ENCODE measurements at places on chromosomes 13 and 19. TPM values are rescaled to one million over a fixed set of nuclear protein-coding genes. Genes with fewer than 3 reads are reported as not detected.

Gene LAIR2
- 18.4 TPM for total RNA-seq

Gene C1QTNF9B
- total RNA-seq, result not detected

Gene STOML3
- not detected for total RNA-seq

DNA sequence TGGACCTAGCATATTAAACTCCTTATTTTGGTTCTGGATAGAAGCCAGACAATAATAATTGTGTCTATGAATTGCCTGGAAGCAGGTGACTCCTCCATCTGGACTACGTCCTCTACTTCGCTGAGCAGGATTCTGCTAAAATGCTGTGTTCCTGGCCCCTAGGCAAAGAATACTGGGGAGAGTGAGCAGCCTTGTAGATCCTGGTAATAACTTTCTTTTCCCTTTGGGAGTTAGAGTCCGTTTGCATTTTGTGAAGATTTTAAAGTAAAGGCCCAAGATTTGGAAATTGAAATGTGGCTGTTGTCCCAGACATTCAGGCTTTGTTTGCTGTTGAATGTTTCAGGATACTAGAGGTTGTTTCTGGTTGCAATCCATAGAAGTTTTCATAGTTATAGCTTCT lies 511.9 kb upstream of the KLF12 start:
- H3K4me1 ChIP-seq, result no peaks in the 10 kb centered on the region
- DNase-seq, result no peak
- no peak overlapping the region for H3K4me3 ChIP-seq
- H3K27ac ChIP-seq, result no peak overlapping the region
- peaks cover 9% of the 10 kb centered on the region for H3K27me3 ChIP-seq
- H3K36me3 ChIP-seq, result no peaks in the 10 kb centered on the region

- DNase-seq, result no peak
- H3K27me3 ChIP-seq, result no peaks in the 10 kb centered on the region
- peaks cover 7% of the 10 kb centered on the region for H3K36me3 ChIP-seq
- H3K27ac ChIP-seq, result no peak overlapping the region
- H3K4me1 ChIP-seq, result no peaks in the 10 kb centered on the region
- no peak overlapping the region for H3K4me3 ChIP-seq
Measured at GRCh38 chr13:64551755-64552154, 2678.4 kb downstream of the PCDH9 start.

GRCh38 chr19:48724796-48725753 lies 5.5 kb upstream of the MAMSTR start:
- DNase-seq, result no peak
- H3K27ac ChIP-seq, result peak overlapping the region; percentile 77
- peaks cover 21% of the 10 kb centered on the region for H3K4me1 ChIP-seq
- H3K27me3 ChIP-seq, result no peaks in the 10 kb centered on the region
- H3K36me3 ChIP-seq, result peaks cover 16% of the 10 kb centered on the region
- H3K4me3 ChIP-seq, result peak overlapping the region; percentile 47

All from natural killer cell treated with Interleukin-12 subunit alpha and Interleukin-12 subunit beta and Interleukin-15 and Interleukin-18, amount 100 ng/mL, for 72 hours (primary cell).